ENCODE measurements at places on chromosomes 1 and 21.

DNA sequence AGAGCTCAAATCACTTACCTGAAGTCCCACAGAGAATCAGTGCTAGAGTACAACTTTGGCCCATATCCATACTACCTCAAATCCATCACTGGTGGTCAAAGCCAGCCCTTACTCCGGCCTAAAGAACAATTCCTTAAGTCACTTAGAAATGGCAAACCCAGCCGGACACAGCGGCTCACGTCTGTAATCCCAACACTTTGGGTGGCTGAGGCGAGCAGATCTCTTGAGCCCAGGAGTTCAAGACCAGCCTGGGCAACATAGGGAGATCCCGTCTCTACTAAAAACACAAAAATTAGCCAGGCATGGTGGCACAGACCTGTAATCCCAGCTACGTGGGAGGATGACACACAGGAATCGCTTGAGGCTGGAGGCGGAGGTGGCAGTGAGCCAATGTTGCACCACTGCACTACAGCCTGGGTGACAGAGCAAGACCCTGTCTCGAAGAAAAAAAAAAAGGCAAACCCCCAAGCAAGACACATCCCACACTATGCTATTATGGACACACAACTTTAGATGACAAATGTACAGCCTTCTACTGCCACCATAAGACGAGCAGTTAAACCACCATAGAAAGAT, 24.0 kb downstream of the NPHP4 start:
- DNase-seq = no peak

DNA sequence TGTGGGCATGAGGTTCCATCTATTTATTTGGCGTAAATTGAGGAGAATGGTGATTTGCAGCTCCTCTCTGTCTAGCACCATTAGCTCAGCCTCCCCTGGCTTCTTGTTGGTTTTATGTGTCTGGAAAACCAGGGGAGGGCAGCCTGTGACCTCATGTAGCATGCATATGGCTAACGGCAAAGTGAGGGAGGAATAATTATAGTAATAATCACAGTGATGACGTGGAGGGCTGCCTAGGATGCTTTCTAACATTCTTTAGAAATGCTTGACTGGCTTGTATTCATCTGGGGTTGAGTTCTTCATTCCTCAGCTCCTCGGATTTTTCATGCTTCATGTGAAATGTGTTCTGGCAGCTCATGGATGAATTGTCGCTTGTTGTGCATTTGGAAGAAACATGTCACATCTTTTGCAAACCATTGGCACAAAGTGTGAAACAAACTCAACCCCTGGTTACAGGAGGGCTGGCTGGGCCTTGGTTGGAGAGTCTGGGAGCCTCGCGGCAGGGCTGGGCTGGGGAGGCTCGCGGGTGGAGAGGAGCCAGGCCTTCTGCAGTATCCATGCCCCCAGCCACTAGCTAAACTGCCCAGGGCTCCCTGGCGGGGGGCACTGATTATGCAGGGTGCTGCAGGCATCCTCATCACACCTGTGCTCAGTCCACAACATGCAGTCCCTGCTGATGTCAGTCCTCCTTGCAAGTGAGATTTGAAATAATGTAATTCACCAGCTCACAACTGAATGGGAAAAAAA, 149.6 kb downstream of the DISC1 start:
- no peak for DNase-seq

GRCh38 chr21:15406791-15407190, 323.0 kb upstream of the USP25 start:
- DNase-seq = no peak

- no peak for DNase-seq
Measured at GRCh38 chr21:43211760-43212115, 42.9 kb downstream of the CRYAA start.

- no peak for DNase-seq
Measured at GRCh38 chr21:45116066-45116465, 41.7 kb downstream of the ADARB1 start.

DNA sequence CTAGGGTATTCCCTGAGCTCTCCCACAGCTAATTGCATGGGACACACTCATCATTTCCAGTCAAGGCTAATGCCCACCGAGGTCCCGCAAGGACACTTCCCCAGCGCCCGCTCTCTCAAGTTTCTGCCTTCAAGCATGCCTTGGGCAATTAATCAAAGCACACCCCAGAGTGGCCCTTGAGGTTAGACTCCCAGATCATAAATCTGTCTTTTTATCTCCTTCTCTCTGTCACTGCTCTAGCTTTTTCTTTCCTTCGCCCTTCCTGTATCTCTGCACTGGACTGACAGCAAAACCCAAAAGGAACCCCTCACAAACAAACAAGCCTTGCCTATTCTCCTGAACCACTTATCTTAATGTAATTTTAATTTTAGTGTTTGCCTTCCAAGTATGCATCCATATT, 7.9 kb upstream of the EXOSC10 start:
- DNase-seq = no peak

DNA sequence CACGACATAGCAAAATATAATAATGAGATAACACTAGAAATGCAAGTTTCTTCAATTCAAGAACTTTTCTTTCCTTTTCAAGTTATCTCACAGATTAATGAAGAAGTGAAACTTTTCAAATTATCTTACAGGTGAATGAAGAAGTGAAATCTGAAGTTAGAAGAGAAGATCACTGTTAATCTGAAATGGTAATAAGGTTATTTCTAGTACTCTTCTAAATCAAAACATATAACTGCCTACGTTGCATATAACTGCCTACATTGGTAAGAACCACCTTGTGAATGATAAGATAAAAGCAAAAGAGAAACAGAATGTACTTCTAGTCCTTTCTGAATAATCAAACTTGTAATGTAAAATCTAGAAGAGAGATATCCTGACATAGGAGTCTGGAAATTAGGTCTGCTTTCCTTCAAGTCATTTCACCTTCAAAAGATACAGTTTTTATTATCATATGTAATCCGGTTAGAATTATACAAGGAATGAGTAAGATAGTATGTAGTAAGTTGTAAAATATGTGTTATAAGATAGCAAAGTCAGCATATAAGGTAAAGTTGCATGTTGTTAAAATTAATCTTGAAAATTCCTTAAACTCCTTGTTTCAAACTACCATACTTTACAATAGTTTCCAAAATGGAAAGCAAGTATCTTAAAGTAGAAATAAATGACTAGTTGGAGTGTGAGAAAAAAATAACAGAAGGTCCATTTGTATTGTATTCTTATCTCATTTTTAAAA, 522.4 kb upstream of the ZRANB2 start:
- DNase-seq = no peak

DNA sequence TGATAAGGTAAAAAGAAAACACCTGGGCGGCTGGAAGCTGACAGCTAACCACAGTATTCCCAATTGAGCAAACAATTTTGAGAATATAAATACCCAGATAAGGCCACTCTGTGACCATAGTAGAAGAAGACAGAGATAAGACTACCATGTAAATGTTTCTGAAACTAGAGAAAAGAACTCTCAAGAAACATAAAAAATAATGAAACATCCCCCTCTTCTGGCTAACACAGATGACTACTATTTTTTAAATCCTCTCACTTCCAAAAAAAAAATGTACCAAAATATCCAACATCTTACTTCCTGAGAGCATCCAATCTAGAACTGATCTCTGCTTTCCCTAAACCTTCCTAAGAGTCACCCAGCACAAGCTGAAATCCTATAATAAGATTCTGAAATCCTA, 125.9 kb downstream of the HFM1 start:
- no peak for DNase-seq

Data from right renal pelvis (tissue), 4 donors.